ENCODE measurements at places on chromosomes 2 and 18. TPM values are rescaled to one million over a fixed set of nuclear protein-coding genes. Genes with fewer than 3 reads are reported as not detected.

MYL1 gene
- not detected for polyA plus RNA-seq

INHA gene
- polyA plus RNA-seq, result 2.0 TPM

GRCh38 chr2:240399419-240400324 is 35.8 kb upstream of the GPC1 start:
- DNase-seq, result no peak

DNA sequence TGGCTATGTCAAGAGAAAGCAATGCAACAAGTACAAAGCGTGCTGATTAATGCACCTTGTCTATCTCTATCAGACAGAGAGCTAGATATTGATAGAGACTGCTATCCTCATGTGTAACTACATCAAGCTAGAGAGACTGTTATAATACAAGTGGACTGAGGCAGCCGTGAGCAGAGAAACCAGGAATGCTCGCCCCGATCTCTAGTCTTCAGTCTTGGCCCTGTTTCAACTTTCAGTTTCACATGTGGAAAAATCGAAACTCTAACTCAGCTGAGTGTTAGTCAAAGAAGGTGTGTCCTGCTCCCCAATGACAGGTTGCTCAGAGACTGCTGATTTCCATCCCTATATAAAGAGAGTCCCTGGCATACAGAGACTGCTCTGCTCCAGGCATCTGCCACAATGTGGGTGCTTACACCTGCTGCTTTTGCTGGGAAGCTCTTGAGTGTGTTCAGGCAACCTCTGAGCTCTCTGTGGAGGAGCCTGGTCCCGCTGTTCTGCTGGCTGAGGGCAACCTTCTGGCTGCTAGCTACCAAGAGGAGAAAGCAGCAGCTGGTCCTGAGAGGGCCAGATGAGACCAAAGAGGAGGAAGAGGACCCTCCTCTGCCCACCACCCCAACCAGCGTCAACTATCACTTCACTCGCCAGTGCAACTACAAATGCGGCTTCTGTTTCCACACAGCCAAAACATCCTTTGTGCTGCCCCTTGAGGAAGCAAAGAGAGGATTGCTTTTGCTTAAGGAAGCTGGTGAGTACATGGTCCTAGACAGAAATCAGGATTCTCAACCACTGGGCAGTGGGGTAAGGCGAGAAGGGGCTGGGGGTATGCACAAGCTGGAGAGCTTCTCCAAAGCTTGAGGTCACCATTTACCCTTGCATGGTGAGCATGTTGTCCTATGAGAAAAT is at the start of gene RSAD2:
RSAD2 (plus strand) TSS at position 376 of the 903 bp plus-strand sequence; CDS start at position 400, 24 bp downstream.
- DNase-seq, result no peak

DNA sequence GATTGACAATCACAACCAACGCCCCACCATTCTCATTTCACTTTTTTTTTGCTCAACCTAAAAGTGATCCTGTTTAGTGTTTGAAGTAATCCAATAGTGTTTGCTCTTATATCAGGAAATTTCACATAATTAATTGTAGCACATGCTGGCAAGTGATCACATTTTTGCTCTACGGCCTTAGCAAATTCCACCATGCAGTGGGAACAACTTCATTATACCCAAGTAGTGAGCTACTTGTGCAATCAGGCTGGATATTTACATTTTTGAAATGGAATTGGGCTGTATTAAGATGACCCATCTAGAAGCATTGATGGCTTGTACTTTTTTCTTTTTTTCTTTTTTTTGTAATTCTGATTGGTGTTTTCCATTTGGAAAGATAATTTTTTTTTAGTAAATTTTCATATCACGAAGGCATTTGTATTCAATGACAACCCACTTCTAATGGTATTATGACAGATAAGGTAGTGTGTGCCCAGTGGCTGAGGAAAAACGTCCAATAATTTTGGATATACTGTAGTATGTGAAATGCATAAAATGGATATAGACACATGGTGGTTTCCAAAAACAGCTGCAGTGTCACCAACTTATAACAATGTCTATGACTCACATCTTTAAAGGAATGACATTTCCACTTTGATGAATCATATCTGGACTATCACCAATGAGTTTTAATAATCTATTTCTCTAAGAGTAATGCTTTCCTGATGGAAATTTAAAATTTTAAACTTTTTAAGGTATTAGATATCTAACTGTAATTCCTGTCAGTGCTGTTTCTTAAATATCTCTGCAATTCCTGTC is 130.6 kb downstream of the COL6A3 start:
- no peak for DNase-seq

GRCh38 chr2:72141881-72142451 is 5.7 kb downstream of the CYP26B1 start:
- DNase-seq, result no peak

DNA sequence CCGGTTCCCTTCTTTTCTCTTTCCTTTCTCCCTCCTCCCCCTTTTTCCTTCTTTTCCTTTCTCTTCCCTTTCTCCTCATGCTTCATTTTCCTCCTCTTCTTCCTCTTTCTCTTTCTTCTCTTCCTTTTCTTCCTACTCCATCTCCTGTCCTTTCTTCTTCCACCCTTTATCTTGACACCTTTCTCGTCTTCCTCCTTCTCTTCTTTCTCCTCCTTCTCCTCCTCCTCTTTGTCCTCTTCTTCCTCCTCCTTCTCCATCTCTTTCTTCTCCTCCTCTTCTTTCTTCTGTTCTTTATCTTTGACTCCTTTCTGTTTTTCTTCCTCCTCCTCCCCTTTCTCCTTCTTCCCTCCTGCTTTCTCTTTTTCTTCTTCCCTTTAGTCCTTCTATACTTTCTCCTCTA is 53.2 kb downstream of the CELF4 start:
- no peak for DNase-seq

DNA sequence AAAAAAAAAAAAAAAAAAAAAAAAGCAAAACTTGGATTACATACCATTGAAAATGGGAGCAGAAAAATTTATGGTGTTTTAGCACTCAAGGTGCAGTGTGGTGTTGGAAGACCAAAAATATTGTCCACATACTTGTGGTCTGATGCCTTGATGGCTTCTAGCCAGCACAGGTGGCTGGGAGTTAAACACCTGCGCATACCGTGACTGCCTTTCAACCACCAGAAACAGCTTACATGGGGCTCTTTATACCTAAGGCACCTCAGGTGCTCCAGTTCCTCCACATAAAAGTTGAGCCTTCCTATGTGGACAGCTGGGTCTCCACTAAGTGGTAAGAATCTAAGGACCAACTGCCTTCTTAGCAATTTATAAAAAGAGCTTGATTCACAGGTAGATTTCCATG is 802.6 kb upstream of the CELF4 start:
- DNase-seq, result no peak

DNA sequence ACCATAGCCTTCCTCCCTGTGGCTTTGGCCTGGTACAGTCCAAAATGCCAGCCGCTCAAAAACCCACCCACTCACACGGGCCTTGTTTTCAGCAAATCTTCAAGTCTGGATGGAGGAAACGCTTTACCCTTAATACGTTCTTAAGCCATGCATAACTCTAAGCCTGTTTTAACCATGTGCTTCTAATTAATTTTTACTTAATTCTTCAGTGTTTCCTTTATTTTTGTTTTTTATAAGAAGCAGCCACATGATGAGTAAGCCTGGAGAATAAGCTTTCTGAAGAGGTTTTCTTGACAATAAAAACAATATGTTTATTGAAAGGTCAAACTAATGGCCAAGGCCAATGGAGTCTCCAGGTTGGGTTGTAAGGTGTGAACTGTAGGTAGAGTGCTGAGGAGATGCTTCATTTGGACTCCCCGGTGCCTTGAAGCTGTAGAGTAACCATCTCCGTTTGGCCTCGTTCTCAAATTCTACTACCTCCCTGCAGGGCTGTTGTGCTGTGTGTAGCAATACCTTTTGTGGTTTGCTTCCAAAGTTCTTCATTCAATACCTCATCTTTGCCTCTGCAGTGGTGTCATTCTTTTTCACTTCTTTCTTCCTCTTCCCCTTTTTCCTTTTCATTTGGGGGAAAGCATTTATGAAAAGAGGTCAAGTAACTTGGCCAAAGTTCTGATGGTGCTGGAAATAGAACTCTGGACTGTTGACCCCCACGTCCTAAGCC is 113.7 kb downstream of the PRKCE start:
- no peak for DNase-seq
